ENCODE measurements at places on chromosomes 7 and 10.

DNA sequence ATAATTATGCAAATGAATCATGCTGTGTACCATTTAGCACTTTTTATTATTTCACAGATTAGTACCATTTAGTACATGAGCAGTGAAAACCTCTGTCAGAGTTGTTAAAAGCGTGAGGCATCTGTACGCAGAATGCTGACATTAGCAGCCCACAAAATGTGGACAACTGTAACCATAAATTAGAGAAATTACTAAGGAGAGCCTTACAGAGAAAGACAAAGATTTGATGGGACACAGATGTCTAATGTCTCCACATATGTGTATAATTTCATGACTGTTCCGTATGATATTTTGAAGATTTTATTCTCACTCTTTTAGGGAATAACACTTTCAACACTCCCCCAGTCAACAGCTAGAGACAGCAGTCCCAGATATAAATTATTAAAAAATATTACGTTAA is 414.0 kb upstream of the ANKRD30A start:
- DNase-seq, result peak; percentile 53

GRCh38 chr7:68148440-68148839 is 1151.8 kb downstream of the TYW1 start:
- no peak for DNase-seq

DNA sequence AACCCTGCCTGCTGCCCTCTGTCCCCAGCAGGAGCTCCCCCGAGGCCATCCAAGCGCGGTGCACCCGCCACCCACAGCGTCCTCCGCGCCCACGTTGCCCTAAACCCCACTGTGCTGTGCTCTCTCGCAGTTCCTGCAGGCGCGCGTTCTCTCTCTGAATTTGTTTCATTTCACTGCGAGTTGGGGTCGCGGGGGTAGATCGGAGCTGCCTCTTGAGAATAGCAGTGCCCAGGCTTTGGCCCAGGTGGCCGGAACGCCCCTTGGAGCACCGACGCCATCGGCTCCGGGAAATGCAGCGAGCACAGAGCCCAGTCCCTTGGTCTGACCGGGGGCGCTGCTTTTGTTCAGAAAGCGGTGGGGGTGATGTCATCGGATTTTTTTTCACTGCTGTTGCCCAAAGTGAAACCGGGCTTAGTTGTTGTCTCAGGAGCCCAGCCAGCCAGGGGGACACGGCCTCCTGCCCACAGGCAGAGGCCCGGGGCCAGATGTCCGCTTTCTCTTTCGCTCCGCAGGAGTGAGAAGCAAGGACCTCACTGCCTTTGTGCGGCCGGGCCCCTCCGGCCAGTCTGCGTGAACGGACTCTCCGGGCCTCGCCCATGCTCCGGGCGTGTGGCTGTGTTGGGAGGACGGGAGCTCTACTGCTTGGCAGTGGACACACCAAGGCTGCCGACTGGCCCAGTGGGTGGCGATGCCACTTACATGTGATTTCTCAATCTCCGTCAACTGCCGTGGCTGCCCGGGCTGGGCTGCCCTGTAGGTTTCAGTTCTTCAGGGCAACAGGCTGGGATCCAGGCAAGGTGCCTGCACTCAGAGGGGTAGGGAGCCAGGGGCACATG is 43.1 kb downstream of the FOXK1 start:
- peak; percentile 73 for DNase-seq

- DNase-seq, result no peak
Measured at GRCh38 chr10:5390607-5391205, 13.9 kb downstream of the TUBAL3 start.

DNA sequence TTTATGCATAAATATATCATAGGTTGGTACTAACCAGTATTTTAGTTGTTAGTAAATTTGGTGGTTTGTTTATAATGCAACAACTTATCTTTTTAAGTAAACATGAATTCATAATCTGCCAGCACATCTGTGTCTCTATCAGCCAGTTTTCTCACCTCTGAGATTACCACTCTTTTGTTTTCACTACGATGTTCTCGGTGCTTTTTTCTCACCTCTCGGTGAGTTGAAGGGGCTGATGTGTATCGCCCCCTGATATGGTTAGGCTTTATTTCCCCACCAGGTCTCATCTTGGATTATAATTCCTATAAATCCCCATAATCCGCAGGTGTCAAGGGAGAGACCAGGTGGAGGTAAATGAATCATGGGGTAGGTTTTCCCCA is 114.1 kb downstream of the CAMK1D start:
- DNase-seq, result no peak

DNA sequence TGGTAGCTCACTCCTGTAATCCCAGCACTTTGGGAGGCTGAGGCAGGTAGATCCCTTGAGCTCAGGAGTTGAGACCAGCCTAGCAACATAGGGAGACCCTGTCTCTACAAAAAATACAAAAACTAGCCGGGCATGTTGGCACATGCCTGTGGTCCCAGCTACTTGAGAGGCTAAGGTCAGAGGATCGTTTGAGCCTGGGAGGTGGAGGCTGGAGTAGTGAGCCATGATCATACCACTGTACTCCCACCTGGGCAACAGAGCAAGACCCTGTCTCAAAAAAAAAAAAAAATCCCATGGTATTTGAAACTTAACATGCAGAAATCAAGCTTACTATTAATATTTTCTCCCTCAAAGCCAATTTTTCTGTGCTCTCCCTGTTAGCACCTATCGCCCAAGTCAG is 5.9 kb downstream of the SFXN2 start:
- no peak for DNase-seq

GRCh38 chr7:102872460-102872859 is 40.3 kb upstream of the LRRC17 start:
- DNase-seq, result peak; percentile 96

DNA sequence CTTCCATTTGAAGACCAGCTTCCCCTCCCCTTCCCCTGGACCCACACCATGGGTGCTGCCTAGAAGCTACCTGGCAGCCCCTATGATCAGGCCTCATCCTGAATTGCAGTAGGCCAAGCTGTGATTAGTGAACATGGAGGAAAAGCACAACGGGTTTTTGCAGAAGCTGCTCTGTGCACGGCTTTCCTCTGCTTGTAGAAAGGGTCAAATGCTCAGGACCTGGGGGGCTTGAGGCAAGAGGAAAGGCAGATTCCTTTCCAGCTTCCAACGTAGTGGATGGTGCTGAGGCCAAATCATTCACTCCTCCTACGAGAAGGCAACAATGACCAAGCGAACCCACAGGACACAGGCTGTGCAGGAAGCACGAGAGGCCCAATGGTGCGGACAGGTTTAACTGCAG is 410.3 kb upstream of the SHH start:
- DNase-seq, result no peak

- no peak for DNase-seq
Measured at GRCh38 chr10:92544296-92544695, 29.6 kb downstream of the IDE start.
